ENCODE measurements at places on chromosomes 7 and 10.

- no peak for DNase-seq
These were observed 745.2 kb downstream of the SUGCT start for GRCh38 chr7:40879941-40880543.

DNA sequence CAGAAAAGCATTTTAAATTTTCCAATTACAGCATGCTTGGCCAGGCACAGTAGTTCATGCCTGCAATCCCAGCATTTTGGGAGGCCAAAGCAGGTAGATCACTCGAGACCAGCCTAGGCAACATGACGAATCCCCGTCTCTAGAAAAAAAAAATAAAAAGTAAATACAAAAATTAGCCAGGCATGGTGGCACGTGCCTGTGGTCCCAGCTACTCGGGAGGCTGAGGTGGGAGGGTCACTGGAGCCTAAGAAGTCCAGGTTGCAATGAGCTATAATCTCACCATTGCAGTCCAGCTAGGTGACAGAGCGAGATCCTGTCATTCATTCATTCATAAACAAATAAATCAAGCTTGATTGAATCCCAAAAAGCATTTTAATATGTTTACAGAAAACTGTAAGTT is 234.9 kb downstream of the PARD3 start:
- DNase-seq, result no peak

- DNase-seq, result no peak
These were observed 545.9 kb downstream of the KCNMA1 start for GRCh38 chr10:77091597-77092165.

- DNase-seq, result no peak
These were observed 153.5 kb downstream of the RNF216 start for GRCh38 chr7:5627745-5628547.

- no peak for DNase-seq
These were observed 255.1 kb downstream of the XPNPEP1 start for GRCh38 chr10:109668154-109668665.
